ENCODE measurements at places on chromosomes 7 and 10.

DNA sequence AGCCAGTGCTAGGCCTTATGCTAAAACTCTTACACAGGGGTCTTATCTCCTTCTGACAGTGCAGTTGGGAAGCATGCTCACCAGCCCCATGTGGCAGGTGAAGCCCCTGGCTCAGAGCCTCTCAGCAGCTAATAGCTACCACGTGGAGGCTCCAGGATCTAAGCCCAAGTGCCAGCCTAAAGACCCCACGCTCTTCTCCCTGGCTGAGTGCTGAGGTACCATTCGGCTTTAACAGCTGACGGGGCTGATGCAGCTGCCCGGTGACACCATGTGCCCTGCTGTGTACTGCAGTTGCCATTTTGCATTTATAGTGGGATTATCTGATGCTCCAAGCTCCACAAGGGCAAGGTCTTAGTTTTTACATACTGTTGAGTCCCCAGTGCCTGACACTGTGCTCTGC, 515.7 kb upstream of the GALNT17 start:
- no peak for DNase-seq

- no peak for DNase-seq
These were observed 686 bp downstream of the AASS start for GRCh38 chr7:122143376-122143750.

- DNase-seq = no peak
These were observed 8.0 kb downstream of the RBM33 start for GRCh38 chr7:155652156-155653114.

DNA sequence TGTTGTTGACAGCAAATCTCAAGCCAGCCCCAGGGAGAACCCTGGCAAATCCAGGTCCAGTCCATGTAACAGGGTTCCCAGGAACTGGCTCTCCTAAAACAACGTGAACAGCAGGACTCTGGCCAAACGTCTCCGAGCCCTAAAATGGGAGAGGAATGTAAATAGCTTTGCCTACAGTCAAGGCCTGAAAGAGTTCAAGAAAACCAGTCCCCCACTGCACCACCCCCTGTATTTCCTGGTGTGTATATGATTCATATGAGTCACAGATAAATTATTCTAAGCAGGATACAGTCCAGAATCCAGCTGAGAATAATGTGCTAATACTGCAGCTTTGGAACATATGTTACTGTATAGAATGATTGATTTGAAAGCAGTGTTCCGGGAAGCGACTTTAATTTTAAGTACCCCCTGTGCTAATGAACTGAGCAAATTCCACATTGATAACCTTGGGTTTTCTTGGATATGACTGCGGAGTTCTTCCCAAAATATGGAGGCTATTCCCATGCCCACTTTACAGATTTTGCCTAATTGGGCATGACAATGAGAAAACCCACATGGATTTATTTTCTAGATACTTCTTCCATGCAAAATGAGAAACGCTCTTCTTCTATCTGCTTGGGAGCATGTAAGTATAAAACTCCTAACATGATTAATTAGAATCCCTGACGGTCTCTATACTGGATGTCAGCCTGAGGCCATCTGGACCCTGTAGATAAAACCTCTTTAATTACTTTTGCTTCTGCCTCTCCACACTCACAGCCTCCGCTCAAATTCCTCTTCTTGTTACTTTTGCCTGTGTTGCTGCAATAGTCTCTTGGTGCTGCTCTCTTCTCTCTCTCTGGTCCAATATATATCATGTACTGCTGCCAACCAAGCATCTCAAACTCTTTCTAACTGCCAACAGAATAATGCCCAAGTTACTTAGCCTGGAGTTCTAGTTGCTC, 50.2 kb downstream of the LAMB4 start:
- DNase-seq = no peak

- DNase-seq = no peak
These were observed 1382.6 kb downstream of the GATA3 start for GRCh38 chr10:9437131-9437530.

DNA sequence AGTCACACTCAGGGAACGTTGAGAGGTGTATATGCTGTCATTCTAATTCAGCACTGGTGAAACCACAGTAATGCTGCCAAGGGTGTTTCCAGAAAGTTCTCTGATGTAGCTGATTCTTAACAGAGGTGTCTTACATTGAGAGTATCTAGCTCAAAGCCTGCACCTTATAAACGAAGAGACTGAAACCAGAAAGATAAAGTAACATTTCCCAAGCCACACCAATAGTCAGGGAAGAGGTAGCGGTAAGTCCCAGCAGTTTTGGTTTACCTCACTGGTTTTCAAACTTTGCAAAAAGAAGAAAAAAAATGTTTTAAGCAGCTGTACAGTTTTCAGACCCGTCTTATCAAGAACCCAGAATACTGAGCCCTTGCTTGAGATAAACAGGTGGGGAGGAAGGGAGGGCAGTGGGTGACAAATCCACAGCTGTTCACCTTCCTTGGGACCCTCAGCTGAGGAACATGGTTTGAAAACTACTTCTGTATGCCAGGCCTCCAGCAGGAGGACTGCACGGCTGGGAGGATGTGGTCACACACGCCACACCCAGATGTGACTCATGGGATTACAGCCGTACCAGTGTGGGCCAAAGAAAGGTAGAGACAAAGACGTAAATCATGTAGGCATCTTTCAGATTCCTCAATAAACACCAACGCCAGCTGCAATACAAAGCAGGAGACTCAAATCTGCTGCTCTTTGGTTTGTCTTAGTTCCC, 63.9 kb upstream of the GSDME start:
- DNase-seq = peak; percentile 86

- no peak for DNase-seq
These were observed 171.4 kb downstream of the ITGA8 start for GRCh38 chr10:15548331-15548730.

- DNase-seq = no peak
These were observed 177.2 kb upstream of the PODXL start for GRCh38 chr7:131733604-131734003.

DNA sequence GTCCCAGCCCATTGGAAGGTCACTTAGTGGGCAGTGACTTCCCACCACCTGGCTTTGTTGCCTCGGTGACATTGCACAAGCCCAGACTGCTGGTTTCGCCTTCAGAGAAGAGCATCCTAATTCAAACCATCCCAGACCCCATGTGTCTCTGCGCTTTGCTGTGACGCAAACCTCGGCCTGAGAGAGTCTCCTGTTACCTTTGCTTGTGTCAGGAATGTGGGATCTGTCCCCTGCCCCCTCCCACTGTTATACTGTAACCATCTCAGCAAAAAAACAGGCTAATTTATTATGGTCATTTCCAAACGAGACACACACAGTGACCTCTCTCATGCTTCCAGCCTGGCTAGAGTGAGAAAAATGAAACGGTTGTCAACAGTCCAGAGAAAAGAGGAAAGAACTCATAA, 25.0 kb upstream of the AQP1 start:
- no peak for DNase-seq

- DNase-seq = no peak
These were observed 112.2 kb downstream of the SEMA3C start for GRCh38 chr7:80806663-80807062.

DNA sequence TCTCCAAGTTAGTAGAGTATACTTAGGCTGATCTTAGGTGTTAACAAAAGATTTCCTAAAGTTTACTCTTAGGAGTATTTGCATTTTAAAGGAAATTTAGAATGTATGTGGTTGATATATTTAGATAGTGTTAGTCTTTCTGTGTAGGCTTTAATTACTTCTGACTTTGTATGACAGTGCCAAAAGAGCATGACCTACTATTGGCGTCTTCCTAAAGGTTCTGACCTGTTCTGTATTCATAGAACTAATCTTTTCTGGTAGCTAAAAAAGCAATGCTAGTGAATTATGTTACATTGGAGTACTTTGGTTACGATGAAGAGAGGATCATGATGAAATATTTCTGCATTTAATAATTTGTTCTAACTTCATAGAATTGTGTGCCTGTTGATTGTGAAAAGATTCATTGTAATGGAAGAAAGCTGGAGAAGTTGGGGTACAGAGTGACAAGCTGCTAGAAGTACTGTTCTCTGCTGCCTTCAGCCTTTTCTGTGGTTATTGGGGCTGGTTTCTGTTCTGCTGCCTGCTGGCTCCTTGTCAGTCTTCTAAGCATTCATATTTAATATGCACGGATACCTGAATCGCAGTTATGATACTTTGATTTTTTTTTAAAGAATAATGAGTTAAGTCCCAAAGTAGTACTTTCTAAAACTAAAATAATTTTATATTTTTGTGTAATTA, 13.2 kb downstream of the WAC start:
- DNase-seq = peak; percentile 3

GRCh38 chr7:117381362-117381761, 45.9 kb downstream of the ASZ1 start:
- DNase-seq = no peak

Measured in CD4-positive, alpha-beta T cell treated with Interleukin-6 at 100 ng/mL for 8 hours (primary cell).